Naive B cell (primary cell): ENCODE measurements at places on chromosomes 13 and 19. TPM values are rescaled to one million over a fixed set of nuclear protein-coding genes. Genes with fewer than 3 reads are reported as not detected.

GRCh38 chr19:19334989-19335344 is 14.3 kb downstream of the MAU2 start:
- DNase-seq: no peak

GRCh38 chr19:3548606-3549005 is 8.8 kb downstream of the MFSD12 start:
- no peak for DNase-seq

DNA sequence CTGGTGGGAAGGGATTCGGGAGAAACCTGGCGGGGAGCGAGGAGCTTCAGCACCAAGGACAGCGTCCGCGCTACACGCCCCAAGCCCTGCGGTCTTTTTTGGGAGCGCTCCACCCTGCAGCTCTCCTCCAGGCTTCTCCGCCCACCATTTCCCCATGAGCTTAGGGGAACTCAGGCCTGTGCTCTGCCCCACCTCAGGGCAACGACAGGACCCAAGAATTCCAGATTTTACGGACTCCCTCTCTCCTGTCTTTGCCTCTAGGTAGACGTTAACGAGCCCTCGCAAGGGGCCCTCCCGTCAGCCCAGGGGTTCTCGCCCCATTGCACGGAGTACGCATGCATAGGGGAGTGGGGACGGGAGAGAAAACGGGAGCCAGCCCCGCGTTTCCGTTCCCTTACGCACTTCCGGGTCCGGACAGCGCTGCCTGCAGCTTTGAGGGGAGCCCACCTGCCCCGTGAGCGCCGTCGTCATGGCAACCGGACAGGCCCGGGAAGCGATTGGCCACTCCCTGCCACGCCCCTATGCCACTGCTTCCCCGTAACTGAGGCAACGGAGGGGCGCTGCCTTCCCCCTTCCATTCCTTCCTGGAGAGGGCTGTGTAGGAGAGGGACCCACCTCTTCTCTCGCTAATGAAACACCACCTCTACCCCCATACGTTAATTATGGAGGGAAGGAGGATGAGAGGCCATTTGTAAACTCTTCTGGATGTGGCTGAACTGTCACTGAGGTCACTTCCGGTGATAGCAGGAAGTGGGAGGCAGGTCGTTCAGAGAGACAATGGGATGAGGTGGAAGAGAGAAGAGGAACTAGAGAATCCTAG is 20.8 kb downstream of the NOVA2 start:
- no peak for DNase-seq

DNA sequence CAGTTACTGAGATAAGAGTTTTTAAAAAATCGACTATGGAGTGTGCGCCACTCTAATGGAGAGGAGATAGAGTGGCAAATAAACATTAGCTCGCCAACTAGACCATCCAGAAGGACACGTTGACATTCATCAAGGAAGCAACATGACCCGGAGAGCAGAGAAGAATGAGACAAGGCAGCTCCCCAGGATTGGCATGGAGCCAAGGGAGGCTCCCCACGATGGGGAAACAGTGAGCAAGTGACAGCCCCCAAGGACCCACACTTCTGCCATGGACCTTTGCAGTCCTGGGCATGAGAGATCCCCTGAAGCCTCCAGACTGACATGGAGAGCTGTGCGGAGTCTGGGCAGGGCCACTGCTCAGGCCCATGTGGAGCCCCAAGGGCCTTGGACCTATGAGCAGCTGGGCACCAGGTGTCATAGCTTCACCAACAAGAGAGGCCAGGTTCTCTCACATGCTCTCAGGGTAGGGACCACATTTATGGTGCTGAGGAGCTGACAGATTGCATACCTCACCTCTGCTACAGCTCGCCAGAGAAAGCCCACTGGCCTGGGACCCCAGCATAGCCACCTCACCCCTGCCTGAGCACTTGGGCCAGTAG is 6.7 kb downstream of the SIGLEC6 start:
- DNase-seq: no peak

- DNase-seq: peak; percentile 60
Measured at GRCh38 chr19:12884926-12885748, 1.9 kb downstream of the KLF1 start.

The SPRY2 gene
- polyA plus RNA-seq: 7.3 TPM

The PSG3 gene
- not detected for polyA plus RNA-seq

DNA sequence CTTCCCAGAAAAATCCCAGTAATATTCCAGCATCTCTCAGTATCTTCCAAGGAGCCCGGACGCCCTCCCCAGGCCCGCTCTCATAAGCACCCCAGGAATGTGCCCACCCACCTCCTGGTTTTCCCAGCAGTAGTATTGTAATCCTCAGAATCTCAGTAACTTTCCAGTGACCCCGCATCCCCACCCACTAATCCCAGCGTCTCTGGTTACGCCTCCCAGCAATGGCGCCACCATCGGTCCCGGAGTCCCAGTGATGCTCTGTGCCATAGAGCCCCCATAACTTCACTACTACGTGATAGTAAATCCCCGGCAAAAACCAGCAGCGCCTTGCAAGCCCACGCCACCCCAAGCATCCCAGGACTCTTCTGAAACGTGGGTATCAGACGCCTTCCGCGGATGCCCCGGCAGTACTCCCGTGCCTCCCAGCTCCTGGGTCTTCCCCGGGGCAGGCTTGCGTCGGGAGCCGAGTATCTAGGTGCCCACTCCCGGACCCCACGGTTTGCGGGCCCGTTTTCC is 928 bp upstream of the PNPLA6 start:
- DNase-seq: no peak

The CEACAM1 gene
- 3.4 TPM for polyA plus RNA-seq

The ZNF345 gene
- polyA plus RNA-seq: not detected

- DNase-seq: no peak
Measured at GRCh38 chr19:29606420-29606747, 301 bp downstream of the POP4 start.

The ZNF534 gene
- polyA plus RNA-seq: not detected

DNA sequence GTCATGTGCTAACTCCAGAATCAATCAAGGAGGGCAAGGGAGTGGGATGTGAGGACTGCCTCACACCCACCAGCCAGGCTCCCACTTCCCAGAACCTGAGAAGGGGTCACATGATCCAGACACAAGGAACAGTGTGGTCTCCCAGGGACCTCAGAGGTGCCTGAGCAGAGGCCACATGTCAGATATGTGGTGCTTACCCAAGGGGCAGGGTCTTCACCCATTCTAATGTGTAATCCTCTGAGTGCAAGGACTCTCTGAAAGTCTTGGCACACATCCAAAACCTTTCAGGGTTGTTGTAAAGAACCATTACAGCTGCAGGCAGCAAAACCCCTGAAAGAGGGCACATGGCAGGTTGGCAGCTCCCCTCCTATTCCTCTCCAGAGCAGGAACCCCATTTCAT is 656.6 kb downstream of the UQCRFS1 start:
- DNase-seq: no peak

DNA sequence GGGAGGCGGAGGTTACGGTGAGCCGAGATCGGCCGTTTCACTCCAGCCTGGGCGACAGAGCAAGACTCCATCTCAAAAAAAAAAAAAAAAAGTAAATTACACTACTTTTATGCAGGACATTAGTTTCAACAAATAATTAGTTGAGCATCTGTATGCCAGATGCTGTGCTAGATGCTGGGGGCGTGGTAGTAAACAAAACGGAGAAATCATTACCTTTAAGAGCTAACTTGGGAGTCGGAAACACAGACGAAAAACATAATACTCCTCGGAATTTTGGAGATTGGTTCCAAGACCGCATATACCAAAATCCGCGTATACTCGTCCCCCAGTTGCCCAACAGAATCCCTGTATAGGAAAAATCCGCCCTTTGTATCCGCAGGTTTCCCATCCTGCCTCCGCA is 1.3 kb upstream of the DUS3L start:
- no peak for DNase-seq

GRCh38 chr19:3357992-3358688 is 8.2 kb upstream of the NFIC start:
- no peak for DNase-seq

- DNase-seq: no peak
Measured at GRCh38 chr13:74476365-74476764, 342.2 kb upstream of the KLF12 start.

GRCh38 chr13:83350569-83350968 is 531.7 kb downstream of the SLITRK1 start:
- DNase-seq: no peak

DNA sequence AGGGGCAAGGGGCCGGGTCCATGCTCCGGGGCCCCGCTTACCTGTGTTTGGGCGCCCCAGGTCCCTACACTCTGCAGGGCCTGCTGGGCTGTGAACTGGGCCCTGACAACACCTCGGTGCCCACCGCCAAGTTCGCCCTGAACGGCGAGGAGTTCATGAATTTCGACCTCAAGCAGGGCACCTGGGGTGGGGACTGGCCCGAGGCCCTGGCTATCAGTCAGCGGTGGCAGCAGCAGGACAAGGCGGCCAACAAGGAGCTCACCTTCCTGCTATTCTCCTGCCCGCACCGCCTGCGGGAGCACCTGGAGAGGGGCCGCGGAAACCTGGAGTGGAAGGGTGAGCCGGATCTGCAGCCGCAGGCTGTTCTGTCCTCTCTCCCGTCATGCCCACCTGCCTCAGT is 1.7 kb downstream of the FCGRT start:
- DNase-seq: no peak

- no peak for DNase-seq
Measured at GRCh38 chr13:110329798-110330461, 22.8 kb downstream of the COL4A2 start.

DNA sequence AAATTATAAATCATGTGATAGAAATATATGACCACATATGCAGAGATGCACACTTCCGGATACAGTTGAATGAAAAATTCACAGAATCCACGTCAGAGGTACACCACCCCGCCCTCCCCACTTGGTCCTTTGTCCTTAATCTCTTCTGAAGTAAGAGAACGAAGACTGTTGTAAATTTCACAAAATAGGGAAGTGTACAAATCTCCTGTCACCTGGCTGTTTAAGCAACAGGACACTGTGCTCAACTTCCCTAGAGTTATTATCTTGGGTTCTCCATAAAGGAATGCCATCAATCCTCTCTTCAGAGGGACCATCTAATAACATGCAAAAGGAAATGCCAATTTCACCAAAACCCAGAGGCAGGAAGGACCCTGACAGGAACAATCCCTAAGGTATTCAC is 10.5 kb upstream of the CEACAM6 start:
- peak; percentile 32 for DNase-seq

- DNase-seq: no peak
Measured at GRCh38 chr19:41395355-41395754, 1.8 kb downstream of the EXOSC5 start.

The BCL2L12 gene
- polyA plus RNA-seq: 10.2 TPM

DNA sequence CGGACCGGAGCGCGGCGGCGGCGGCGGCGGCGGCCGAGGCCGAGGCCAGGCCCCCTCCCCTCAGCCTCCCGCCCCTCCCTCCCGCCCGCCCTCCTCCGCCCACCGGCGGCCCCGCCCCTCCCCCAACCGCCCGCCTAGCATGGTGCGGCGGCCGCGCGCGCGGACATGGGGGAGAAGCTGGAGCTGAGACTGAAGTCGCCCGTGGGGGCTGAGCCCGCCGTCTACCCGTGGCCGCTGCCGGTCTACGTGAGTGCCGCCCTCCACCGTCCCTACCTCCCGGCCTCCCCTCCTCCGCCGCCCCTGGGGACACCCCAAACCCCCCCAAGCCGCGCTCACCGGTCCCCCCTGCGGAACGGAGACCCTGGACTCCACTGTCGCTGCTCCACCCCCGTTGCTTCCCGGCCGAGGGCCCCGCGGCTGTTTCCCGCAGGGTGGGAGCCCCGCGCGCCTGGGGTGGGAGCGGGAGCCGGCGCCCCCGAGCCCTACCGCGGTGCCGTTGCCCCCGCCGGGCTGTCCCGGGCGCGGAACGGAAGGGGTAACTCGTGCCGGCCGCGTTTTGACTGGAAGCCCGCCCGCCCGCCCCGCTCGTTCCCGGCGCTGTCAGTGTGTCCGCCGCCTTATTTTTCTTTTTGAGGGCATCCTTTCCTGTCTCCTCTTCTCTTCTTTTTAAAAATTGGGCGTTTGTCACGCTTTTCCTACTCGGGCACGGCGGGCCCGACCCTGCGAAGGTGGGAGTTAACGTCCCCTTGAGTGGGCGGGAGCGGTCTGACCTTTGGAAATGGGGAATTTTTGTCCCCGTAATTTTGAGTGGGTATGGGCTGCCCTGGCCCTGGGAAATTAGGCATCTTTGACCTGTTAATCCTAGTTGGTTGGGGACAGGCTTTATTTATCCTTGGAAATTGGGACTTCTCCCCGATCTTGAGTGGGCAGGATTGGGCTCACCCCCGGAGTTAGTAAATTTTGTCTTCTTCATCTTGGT is 576 bp downstream of the DOT1L start:
- DNase-seq: no peak

DNA sequence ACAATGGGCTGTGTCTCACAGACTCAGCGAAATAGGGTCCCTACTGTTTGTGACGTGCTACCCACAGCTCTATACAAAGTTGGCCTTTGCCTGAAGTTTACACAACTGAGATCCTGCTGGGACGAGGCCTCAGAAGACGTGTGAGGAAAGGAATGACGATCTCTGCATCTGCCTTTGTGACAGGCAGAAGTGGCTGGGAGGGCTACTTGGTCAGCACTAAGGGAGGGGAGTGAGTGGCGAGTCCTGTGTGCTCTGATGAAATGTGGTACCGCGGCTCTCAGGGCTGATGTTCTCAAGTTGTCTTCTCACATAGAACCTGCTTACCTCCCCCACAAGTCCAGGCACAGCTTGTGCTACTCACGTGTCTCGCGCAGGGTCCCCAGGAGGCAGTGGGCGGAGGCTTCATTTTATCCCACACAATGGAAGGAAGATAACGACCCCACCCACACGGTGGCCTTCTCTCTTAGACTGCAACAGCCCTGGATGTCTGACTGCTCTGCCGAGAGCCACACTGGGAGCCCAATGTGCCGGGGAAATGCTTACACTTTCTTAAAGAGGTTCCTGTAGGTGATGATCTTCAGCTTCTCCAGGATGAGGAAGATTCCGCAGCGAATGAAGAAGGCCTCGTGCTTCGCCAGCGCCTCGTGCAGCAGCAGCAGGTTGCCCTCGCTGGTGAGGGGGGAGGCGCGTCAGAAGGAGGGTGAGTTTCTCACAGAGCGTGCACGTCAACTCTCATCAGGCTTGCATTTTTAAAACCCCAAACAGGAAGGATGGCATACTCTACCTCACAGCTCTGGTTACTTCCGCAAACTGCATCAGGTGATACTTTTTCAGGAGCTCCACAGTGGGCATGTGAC is 21.2 kb downstream of the PROZ start:
- DNase-seq: no peak

The VAV1 gene
- 34.0 TPM for polyA plus RNA-seq

DNA sequence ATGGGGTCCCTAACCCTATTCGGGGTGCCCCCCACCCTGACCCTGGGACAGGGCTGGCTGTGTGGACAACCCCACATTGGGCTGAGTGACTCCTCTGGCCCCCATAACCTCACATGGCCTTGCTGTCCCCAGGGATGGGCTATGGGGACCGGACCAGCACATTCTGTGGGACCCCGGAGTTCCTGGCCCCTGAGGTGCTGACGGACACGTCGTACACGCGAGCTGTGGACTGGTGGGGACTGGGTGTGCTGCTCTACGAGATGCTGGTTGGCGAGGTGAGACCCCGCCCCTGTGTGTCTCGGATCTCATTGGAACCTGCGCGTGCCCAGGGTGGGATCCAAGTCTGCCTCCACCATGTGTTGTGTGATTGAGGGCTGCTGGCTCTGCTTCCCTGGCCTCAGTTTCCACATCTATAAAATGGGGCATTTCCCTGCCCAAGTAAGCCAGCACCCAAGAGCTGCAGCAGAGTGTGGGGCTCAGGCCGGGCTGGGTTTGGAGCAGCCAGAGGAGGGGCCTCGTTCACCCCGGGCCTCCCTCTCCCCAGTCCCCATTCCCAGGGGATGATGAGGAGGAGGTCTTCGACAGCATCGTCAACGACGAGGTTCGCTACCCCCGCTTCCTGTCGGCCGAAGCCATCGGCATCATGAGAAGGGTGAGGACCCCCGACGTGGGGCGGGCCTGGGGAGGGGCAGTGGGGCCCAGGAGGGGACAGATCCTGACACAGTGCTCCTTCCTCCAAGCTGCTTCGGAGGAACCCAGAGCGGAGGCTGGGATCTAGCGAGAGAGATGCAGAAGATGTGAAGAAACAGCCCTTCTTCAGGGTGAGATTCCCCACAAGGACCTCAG is 4.9 kb downstream of the PTGER1 start:
- DNase-seq: no peak
